Fibroblast of skin of back (primary cell): ENCODE measurements at places on chromosomes 2 and 18.
A peak's percentile ranks its signal among the peaks of the same experiment; 100 is the strongest.

DNA sequence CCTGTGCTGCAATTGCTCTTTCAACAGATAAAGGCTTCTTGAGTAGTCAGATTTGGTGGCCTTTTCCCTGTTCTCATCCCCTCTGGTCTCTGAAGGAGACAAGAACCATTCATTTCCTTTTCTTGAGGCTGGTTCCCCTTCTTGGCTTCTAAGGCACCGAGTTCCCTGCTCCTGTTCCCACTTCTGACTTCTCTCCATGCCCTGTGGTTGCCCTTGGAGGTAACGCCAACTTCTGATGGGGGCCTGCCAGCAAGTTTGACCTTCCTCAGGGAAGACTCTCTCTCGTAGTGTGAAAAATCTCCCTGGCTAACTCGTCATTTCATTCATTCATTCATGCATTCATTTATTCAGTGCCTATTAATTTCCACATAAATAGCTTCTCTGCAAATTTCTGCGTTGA, 302.4 kb upstream of the SOX11 start:
- DNase-seq = no peak

- DNase-seq = no peak
Measured at GRCh38 chr2:48419884-48420511, 110.0 kb upstream of the STON1 start.

DNA sequence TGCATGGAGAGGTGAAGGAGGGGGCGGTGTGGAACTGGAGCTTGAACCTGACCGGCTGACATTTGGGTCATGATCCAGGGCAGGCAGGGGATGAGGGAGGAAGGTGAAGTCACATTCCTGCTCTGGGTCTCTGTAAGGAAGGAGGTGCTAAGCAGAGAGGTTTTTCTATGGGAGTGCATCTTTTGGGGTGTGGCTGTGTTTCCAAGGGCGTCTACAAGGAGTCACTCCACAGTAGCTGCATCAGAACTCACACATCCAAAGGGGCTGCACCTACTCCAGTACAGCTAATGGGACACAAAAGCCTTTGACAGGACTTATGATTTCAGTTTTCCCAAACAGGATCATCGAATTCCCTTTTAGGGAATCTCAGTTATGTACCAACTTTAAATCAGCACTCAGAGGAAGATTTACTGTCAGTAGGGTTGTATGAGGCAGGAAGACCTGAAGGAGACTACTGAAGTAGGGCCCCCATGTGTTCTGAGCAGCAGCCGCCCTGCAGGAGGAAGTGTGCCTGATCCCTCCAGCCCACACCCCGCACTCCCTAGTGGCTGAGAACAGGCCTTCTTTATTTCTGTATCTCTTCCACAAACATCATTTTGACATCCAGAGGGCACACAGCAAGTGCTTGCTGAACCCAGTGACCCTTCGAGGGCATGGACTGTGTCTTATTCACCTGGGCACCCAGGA, 137.2 kb downstream of the CELF4 start:
- no peak for DNase-seq

- peak; percentile 75 for DNase-seq
Measured at GRCh38 chr2:85655961-85656417, 12.0 kb downstream of the SFTPB start.

GRCh38 chr2:23269747-23270146, 115.2 kb upstream of the KLHL29 start:
- peak; percentile 57 for DNase-seq

- DNase-seq = no peak
Measured at GRCh38 chr2:8737571-8738175, 55.8 kb downstream of the ID2 start.
